ENCODE measurements at places on chromosomes 2 and 18. TPM values are rescaled to one million over a fixed set of nuclear protein-coding genes. Genes with fewer than 3 reads are reported as not detected.

Gene FAM110C
- total RNA-seq, result 2.9 TPM

Gene STRADB
- 19.2 TPM for total RNA-seq

Gene REG3G
- total RNA-seq, result not detected

Gene LCLAT1
- 27.4 TPM for total RNA-seq

Gene ALK
- total RNA-seq, result not detected

Gene SPC25
- 12.7 TPM for total RNA-seq

Gene REG1B
- total RNA-seq, result not detected

Gene BBS5
- 4.4 TPM for total RNA-seq

Gene NAB1
- 28.0 TPM for total RNA-seq

Gene IL37
- total RNA-seq, result not detected

Gene DTYMK
- 32.2 TPM for total RNA-seq

Gene AMER3
- not detected for total RNA-seq

Gene DAPL1
- total RNA-seq, result 5.3 TPM

Gene HJURP
- total RNA-seq, result 2.7 TPM

Gene INHA
- 1.0 TPM for total RNA-seq

Gene PROM2
- 1.0 TPM for total RNA-seq

Gene OXER1
- total RNA-seq, result 0.16 TPM

Gene TEX44
- not detected for total RNA-seq

Gene ACKR3
- 0.49 TPM for total RNA-seq

Gene CSRNP3
- 1.4 TPM for total RNA-seq

Gene C2orf69
- total RNA-seq, result 7.7 TPM

Gene HRH4
- not detected for total RNA-seq

Gene DSG2
- total RNA-seq, result 60.3 TPM

Gene RPRM
- not detected for total RNA-seq

Gene AKAIN1
- total RNA-seq, result not detected

Gene UGT1A9
- total RNA-seq, result 0.16 TPM

Gene FEV
- not detected for total RNA-seq

Gene NETO1
- 15.0 TPM for total RNA-seq

Gene SNX17
- 148 TPM for total RNA-seq

Gene PSMA8
- total RNA-seq, result not detected

Gene IL36G
- total RNA-seq, result not detected

Gene PCARE
- not detected for total RNA-seq

All from mesangial cell (primary cell).